ENCODE measurements at places on chromosomes 7 and 10. TPM values are rescaled to one million over a fixed set of nuclear protein-coding genes. Genes with fewer than 3 reads are reported as not detected.

NYAP1 gene
- total RNA-seq, result 0.15 TPM

CLRN3 gene
- total RNA-seq, result not detected

DNA sequence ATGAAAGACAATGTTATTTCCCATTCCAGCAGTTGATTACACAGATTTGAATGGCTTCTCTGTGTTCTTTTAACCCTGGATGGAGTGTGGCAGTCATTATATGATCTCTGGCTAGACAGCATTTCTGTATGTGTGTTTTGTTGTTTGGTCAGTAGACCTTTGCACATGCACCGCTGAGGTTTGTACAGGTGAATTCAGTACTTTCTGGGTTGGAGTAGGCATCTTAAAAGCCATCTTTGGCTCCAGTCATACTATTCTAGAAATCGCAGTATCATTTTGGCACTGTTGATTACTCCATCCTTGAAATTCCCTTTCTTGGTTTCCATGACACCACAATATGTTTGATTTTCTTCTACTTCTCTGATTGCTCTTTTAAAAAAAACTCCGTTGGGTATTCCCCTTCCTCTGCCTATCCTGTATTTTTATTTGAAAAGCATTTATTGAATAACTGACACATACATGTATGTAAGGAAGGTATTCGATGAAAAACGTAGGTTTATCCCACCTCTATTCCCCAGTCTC lies 29.9 kb downstream of the TAS2R41 start:
- ATAC-seq, result peak; percentile 71

DNA sequence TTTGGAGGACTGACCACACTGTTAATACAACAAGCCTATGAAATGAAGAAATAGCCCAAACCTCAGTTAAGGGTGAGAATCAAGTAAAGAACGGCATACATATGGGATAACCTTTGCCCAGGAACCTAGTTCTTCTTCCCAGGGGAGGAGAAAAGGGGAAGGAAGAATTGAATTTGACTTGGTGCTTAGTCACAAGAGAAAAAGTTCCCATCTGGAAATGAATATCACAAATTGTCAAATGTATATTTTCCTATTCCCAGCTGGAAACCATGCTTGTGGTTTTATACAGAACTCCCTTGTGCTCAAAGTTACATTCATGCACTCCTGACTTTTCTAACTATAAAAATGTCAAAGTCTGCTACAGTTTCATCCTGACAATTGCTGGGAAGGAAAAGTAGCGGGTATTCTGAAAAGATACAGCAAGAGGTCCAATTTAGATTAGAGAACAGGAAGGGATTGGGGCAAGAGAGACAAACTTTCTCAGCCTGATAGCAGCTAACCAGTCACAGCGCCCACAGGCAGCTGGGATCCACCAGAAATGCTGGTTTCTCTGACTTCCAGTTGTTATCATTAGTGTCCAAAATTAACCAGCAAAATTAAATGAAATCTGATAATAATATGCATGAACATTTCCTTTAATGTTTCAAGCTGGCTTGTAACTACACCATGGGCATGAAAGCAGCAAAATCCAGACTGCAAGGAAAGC lies 18.6 kb upstream of the GSAP start:
- no peak for ATAC-seq

GRCh38 chr10:108358912-108359311 lies 1194.4 kb upstream of the SORCS1 start:
- peak; percentile 64 for ATAC-seq
